Vagina (tissue), 2 donors: ENCODE measurements at places on chromosomes 4 and X. TPM values are rescaled to one million over a fixed set of nuclear protein-coding genes. Genes with fewer than 3 reads are reported as not detected.

The AFP gene
- total RNA-seq = not detected

The SUPT20HL2 gene
- total RNA-seq = not detected

DNA sequence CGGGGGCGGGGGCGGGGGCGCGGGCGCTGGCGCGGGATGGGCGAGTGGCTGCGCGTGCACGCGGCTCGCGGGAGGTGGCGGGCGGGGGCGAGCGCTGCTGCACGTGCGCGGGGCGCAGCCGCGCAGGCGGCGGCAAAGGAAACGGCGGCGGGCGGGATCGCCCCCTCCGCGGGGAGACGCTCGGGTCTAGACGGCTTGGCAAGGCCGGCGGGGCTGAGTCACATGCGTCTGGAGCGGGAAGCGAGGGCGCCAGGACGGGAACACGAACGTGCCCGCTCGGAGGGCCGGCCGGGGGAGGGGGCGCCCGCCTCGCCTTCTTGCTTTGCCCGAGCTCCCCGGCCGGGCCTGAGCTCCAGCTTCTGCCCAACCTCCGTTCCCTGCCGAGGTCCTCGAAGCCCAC, 4.3 kb upstream of the HAUS7 start:
- no peak for DNase-seq

GRCh38 chrX:71181558-71181909, 36.9 kb downstream of the NLGN3 start:
- no peak for DNase-seq

DNA sequence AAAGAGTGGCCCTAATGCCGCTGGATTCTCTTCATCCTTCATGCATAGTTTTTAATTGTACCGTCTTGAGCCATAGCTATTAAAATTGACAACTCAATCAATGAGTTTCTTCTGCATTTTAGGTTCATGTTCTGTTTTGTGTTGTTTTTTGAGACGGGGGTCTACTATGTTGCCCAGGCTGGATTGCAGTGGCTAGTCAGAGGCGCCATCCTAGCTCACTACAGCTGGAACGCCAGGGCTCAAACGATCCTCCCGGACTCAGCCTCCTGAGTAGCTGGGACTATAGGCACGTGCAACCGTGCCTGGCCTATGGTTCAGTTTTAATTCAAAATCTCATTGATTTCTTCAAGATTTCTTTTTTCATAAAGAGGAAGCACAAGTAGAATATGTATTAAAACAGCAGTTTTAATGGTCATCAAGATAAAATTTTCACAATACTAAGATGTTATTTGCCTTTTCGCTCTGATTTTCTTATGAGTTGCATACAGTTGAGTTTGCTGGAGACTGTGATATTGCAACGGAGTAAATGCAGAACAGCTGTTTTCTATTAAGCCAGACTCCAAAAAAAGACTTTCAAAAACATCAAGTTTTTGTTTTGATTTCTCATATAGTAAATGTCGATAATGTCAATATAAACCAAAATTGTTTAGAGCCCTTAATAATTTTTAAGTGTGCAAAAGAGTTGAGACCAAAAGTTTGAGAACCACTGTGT, 1.1 kb upstream of the STX18 start:
- DNase-seq = no peak

DNA sequence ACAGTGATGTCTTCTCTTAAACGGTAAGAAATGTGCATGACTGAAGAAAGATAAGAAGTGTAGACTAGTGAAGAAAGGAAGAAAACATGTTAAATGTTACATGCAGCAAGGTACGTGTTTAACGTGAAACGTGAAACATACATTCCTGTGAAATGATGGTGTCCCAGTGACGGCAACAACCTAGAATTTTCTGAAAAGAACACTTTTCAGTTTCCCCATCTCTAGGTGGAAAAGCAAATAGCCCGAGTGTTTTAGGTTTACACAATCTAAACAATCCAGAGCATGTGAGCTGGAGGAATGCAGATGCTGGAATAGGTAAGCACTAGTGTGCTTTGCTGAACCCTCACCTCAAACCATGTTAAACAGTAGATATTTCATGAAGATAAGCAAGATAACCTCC, 60.7 kb downstream of the CLNK start:
- no peak for DNase-seq

GRCh38 chr4:88070031-88070430, 62.6 kb downstream of the PKD2 start:
- no peak for DNase-seq

DNA sequence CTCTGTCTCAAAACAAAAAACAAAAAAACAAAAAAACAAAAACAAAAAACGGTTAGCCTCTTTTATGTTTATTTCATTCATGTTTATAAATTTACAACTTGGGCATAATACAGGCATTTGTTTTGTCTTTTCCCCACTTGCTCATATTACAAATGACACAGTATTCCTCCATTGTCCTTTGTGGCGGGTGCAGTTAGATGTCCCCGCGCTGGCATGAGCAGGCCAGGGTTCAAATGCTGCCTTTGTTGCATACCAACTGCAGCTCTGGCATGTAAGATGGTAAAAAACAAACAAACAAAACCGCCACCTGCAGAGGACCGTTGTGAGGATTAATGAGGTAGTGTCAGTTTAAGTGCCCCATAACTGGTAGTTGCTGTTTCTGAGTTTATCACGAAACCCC, 16.1 kb upstream of the HPF1 start:
- DNase-seq = no peak
